Fibroblast of skin of back (primary cell): ENCODE measurements at places on chromosomes 12 and 14.

GRCh38 chr14:80850197-80850814 is 91.2 kb downstream of the CEP128 start:
- peak; percentile 41 for DNase-seq

- DNase-seq = no peak
Measured at GRCh38 chr14:23401291-23401690, 6.8 kb downstream of the MYH6 start.

DNA sequence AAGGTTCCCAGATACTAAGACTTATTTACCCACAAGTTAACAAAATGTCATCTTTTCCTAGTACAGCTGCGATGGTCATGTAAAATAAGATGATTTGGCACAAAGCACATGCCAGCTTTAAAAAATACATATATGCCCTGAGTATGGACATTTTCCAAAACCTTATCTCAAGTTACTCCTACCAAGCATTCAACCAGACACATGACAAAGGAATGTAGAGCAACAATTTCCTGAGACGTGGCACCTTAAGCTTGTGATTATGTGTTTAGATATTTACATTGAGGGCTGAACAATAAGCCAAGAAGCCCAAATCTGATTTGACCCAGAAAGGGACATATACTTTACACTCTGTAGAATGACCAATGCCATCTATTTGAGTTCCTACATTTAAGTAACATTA is 24.5 kb upstream of the OVCH1 start:
- peak; percentile 32 for DNase-seq

GRCh38 chr14:50784683-50785456 is 46.1 kb downstream of the NIN start:
- DNase-seq = no peak

DNA sequence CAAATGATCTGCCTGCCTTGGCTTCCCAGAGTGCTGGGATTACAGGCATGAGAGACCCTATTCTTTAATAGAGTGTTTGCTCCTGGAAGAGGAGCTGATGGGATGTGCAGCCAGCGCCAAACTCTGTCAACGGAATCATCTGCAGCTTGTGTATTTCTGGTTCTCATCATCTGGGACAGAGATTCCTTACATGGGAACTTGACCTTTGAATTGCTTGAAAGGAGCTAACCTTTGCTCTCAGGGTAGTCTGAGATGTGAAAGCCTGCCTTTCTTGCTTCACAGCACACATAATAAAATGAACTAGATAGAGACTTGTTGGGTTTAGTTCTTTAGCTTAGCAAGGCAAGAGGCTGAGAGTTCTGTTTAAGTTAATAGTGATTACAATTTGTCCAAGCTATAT is 120.0 kb downstream of the OTOGL start:
- DNase-seq = no peak

GRCh38 chr12:106331599-106331998 is 25.9 kb upstream of the POLR3B start:
- no peak for DNase-seq

GRCh38 chr14:102279688-102280348 is 25.1 kb downstream of the MOK start:
- DNase-seq = peak; percentile 90

DNA sequence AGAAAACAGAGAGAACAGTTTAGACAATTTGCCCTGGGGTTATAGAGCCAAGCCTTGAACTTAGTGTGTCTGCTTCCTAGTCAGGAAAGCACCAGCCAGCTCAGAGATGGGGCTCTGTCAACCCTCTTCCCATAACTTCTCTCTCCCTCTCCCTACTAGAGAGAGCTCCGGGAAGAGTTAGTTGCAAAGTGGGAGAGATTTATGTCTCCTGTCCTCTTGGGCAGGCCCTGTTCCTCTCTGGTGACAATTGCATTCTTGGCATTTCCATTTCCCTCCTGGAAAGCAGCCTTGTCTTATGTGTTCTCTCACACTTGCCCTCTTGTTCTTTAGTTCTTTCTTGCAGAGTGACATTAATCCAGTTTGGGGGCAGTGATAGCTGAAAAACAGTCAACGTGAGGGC is 42.1 kb upstream of the TUNAR start:
- DNase-seq = no peak

GRCh38 chr12:96994900-96995299 is 87.8 kb downstream of the NEDD1 start:
- no peak for DNase-seq
